ENCODE measurements at places on chromosomes 3 and 15. TPM values are rescaled to one million over a fixed set of nuclear protein-coding genes. Genes with fewer than 3 reads are reported as not detected.

DNA sequence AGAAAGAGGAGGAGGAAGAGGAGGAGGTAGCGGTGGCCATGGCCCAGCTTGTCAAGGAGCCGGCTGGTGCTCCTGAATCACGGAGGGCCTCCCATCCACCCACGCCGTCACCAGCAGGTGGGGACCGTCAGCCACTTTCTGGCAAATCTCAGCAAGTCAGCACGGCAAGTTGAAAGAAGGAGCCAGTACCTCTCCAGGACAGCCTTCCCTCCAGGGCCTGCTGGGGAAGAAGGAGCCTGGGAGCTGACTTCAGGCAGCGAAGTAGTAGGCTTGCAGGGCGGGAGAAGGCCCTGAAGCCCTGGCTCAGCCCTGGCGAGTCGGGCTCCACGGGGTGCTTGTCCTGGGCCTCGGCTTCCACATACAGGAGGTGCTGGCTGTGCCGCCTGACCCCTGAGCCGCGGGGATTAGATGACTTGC is 99.2 kb upstream of the TRPM1 start:
- no peak for DNase-seq

Gene GHSR
- not detected for total RNA-seq

GRCh38 chr15:37789397-37789786 is 145.0 kb upstream of the TMCO5A start:
- no peak for DNase-seq

DNA sequence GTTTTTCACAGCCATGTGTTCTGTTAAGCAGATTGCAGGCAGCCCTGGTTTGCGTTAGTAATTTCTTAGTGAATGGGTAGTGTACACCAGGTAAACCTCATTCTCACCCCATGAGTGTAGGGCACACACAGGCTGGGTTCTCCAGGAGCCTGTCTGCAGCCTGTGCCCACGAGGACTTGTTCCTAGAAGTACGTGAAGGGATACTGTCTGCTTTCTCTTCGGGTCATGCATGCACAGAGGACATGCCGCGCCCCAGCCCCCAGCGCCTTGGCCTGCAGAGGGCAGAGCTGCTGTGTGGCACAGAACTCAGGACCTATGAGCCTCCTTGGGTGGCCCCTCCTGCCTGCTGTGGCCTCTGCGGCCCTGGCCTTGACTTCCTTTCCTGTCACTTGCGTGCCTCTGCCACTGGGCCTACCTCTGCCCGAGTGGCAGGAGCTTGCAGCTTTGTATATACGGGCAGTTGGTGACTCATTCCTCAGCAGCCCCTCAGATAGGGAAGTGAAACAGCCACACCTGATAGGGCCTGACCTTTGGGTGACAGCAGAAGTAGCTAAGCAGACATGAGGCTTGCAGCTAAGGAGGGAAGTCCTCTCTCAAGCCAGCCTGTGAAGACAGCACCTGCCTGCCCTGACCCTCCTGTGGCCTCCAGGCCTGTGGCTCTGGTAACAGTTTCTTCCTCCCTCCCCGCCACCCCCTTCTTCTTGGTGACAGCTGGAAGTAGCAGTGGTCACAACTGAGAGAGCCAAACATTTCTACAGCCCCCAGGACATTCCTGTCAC is 19.5 kb downstream of the PPCDC start:
- peak; percentile 94 for DNase-seq

GRCh38 chr15:29538044-29538443 is 268.4 kb upstream of the NSMCE3 start:
- DNase-seq = no peak

Gene SLC9A9
- 9.7 TPM for total RNA-seq

DNA sequence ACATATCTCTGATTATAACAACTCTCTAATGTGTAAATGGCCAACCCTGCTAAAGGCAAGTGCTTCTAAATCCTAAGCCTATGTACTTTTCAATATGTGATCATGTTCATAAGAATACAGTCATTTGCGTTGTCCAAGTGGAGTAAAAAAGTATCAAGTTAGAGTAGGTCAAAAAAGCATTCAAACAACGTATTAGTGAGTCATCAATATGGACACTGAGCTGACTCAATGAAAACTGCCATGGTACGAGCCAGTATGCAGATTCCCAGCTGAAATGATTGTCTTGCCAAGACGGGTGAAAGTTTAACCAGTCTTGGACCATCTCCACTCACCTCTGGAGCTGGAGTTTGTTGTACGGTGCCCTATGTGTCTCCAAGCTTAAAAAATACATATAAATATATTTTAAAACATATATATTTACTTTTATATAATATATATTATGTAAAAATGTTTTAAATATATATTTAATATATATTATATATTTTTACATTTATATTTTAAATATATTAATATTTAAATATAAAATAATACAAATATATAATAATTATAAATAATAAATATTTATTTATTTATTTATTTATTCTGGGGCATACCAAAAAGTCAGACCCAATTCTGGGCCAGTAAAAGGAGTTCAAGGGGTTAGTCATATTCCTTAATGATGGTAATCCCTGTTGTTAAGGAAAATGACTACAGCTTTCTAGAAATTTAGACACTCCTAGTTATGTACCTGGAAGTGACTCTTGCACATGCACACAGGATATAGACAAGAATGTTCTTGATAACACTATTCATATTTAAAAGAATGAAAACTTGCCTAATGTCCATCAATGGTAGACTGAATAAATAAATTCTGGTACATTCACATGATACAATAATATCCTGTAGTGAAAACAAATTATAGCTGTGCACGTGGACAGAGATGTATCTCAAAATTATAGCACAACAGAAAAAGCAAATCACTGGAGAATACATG is 27.2 kb downstream of the PLSCR4 start:
- no peak for DNase-seq

GRCh38 chr3:179819379-179819778 is 166.5 kb downstream of the USP13 start:
- no peak for DNase-seq

- no peak for DNase-seq
Observed at GRCh38 chr3:194315965-194316361, 35.2 kb downstream of the CPN2 start.

Gene SEMA4B
- 18.9 TPM for total RNA-seq

Gene ARPP21
- total RNA-seq = 0.41 TPM

GRCh38 chr3:152779653-152780052 is 55.3 kb upstream of the P2RY1 start:
- DNase-seq = no peak

Gene MAP1A
- total RNA-seq = 32.9 TPM

- no peak for DNase-seq
Observed at GRCh38 chr3:195440379-195440778, 2.4 kb downstream of the ACAP2 start.

DNA sequence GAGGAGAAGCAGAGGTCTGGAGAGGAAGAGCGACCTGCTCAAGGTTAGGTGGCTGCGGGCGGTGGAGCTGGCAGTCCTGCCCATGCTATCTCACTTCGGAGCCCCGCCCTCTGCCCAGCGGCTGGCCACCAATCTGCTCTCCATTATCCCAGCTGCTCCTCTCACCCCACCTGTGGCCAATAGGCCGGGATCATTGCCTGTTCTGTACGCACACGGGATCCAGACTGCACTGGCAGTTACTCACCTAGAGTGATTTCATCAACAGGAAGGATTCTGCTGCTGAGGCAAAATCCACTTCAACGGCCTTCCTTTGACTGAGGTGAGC is 100.6 kb downstream of the TLE3 start:
- no peak for DNase-seq

Data from H4 (cell line).